ENCODE measurements at places on chromosomes 12 and 14.

DNA sequence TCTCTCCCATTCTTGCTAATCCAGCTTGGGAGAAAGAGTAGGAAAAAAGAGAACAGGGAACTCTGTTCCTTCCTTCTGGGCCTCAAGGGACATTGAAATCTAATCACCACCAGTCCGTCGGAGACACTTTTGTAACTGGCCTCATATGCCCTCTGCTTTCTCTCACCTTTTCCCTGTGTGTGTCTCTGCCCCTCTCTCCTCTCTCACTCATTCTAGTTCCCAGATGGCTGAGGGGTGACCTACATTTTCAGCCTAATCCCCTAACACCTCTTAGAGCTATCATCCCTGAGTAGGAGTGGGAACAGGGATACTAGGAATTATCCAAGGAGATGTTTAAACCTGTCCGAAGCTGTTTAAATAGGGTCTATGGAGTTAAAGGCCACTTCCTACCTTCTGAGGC is 8.9 kb upstream of the PCK2 start:
- DNase-seq, result no peak

- DNase-seq, result no peak
Measured at GRCh38 chr14:96497586-96497985, 4.6 kb upstream of the PAPOLA start.

DNA sequence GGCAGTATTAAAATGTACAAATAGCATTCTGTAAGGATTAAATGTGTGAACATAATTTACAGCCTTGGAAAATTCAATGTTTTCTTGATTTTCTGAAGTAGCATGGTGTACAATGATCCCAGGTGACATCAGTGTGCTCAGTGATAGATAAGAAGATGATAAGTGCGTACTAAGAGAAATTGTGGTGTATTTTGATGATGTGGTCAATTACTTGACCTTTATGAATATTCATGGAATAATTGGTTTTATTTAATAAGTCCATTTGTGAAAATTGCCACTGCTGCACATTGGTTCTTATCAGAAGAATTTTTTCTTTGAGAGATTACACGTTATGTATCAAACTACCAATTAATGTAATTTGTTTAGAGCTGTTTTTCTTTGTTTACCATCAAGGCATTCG is 128.8 kb downstream of the FOXG1 start:
- DNase-seq, result no peak

DNA sequence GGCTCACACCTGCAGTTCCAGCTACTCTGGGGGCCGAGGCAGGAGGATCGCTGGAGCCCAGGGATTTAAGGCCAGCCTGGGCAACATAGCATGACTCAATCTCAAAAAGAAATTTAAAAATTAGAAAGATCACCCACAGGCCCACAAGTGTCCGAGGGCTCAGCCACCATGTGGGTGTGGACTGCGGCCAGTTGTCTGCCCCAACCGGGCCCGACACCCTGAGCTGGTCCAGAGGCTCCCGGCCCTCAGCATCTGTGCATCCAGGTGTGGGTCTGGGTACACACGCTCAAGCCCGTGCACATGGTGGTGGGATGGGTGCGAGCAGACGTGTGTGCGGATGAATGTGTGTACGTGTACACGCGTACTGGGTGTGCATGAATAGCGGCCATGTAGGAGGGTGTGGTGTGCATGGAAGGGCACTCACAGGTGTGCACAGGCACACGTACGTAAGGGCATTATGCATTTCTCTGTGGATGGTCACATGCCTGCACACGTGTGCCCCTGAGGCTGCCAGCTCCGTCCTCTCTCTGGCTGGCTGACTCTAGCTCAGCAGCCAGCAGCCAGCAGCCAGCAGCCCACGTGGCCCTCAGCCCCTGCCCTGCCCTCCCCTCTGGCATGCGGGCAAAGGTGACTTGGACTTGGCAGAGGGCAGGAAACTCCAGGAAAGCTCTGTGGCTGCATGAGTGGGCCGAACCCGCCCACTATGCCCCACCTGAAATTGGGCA is 23.3 kb upstream of the NUDT14 start:
- no peak for DNase-seq

DNA sequence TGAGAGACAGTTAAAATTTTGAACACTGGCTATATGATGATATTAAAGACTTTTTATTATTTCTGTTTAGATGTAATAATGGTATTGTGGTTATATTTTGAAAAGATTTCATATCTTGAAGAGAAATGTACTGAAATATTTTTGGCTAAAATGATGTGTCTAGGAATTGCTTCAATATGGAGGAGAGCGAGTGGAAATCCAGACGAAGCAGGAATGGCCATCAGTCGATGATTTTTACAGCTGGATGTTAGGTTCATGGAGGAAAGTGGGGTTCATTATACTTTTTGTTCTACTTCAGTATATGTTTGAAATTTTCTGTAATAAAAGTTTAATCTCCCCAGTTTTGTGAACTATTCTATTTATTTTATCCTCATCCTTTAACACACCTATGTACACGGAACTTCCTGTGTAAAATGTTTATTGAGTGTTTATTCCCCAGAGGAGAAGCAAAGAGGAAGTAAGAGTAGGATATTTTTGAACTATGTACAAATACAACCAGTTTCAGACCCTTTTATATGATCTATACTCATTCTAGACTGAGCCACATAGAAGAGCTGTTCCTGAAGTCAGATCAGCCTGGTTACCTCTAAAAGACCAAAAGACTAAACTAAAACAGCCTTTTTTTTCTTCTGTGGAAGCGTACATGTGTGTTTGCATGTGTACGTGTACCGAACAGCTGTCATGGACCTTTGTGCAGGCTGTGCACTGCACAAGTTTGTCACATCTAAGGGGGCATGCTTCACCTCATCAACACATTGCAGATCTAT is 211.0 kb upstream of the NUDT4 start:
- DNase-seq, result no peak

DNA sequence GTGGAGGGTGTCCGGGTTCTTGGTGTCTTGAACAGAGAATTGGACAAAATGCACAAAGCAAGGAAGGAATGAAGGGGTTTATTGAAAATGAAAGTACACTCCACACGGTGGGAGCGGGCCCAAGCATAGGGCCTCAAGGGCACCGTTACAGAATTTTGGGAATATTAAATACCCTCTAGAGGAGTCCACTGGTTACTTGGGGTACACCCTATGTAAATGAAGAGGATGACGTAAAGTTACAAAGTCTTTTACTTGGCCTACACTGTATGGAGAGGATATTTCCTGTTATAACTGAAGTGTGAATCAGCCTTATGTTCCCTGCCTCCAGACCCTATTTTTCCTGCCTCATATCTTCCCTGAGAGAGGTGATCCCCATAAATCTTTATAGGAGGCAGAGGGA is 102.6 kb downstream of the RIN3 start:
- no peak for DNase-seq

- no peak for DNase-seq
Measured at GRCh38 chr12:97560786-97561618, 98.4 kb downstream of the RMST start.

GRCh38 chr12:101594700-101595099 is at the start of gene MYBPC1:
TSS of gene MYBPC1 (plus strand) at chr12:101594971. CDS start at chr12:101595071, 100 bp downstream.
- no peak for DNase-seq

DNA sequence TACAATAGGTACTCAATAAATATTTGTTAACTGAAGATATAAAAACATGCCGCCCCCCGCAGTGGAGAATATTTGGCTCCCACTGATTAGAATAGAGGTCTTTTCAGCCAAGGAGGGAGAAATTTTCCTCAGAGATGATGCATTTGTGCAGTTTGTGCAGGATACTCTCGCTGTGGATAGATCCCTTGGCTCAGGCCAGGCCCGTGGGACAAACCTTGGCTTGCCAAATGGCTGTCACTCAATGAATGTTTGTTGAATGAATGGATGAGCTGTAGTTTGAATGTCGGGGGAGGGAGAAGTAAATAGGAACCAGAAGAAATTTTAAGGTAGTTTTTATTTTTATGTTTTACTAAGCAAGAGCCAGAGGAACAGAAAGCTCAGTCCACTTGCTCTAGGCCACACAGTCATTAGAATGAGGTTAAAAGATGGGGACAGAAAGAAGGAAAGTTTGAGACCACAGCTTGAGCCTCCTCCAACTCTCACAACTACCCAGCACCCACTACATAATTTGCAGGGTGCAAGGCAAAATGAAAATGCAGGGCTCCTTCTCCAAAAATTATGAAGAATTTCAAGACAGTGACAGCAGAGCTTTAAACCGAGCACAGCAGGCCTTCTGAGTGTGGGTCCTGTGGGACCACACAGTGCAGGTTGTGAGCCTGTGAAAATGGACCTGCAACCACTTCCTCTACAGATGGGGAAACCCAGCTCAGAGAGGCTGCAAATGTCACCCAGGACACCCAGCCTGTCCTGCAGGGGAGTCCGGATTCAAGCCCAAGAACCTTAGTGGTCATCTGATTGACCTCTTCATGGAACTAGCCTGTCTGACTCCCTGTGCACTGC is 51.4 kb downstream of the WSCD2 start:
- no peak for DNase-seq

GRCh38 chr14:81157431-81157830 is 63.3 kb downstream of the GTF2A1 start:
- no peak for DNase-seq

- DNase-seq, result no peak
Measured at GRCh38 chr14:32109676-32110547, 32.8 kb downstream of the ARHGAP5 start.

DNA sequence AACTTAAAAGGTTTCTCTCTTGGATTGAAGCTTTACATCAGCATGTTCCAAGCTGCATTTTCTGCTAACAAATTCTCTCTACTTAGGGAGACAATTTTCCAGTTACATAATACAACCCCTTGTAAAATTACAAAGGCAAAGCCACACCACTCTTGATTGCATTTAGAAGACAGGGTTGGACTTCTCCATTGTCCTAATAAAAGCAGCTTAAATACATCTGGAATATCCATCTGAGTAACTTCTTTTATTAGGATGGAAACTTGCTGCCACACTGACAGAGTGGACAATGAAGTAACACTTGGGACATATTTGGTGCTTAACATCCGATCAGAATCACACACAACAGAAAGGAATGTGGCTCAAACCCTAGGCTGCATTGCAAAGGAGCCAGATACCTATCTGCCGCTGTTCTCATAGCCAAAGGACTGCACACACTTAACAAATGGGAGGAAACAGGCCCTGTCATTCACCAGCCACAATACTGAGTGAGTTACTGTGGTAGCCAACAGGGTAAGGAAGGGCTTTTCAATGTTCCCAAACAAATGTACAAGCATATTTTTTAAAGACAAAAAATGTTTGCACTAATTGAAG is 157.2 kb downstream of the PAX9 start:
- DNase-seq, result no peak

GRCh38 chr14:102975662-102976061 is 53.2 kb downstream of the AMN start:
- no peak for DNase-seq

Data from stimulated activated CD4-positive, alpha-beta T cell treated with anti-CD3 and anti-CD28 coated beads, Interleukin-12 subunit alpha, Interleukin-12 subunit beta, amount 100 ng/mL, for 4 hours (primary cell).